ENCODE measurements at places on chromosomes 13 and 19.

DNA sequence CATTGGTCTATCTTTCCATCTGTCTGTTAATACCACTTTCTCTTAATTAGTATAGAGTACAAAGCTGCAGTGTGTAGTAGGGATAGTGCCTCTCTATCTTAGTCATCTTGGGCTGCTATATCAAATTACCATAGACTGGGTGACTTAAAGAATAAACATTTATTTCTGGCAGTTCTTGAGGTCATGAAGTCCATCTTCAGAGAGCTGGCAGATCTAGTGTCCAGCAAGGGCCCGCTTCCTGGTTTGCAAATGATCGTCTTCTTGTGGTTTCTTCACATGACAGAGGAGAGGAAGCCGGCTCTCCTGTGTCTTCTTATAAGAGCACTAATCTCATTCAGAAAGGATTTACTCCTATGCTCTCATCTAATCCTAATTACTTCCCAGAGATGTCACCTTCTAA lies 6.1 kb downstream of the ZNF700 start:
- no peak for DNase-seq

DNA sequence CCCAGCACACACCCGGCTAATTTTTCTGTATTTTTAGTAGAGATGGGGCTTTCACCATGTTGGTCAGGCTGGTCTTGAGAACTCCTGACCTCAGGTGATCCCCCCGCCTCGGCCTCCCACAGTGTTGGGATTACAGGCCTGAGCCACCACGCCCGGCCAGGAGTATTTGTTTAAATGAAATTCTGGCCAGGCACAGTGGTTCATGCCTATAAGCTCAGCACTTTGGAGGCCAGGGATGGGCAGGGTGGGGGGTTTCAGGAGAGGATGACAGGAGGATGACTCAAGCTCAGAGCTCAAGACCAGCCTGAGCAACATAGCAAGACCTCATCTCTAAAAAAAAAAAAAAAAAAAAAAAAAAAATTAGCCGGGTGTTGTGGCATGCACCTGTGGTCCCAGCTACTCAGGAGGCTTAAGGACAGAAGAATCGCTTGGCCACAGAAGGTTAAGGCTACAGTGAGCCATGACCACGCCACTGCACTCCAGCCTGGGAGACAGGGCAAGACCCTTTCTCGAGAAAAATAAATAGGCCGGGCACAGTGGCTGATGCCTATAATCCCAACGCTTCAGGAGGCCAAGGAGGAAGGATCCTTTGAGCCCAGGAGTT lies 8.2 kb upstream of the DHDH start:
- DNase-seq = no peak

DNA sequence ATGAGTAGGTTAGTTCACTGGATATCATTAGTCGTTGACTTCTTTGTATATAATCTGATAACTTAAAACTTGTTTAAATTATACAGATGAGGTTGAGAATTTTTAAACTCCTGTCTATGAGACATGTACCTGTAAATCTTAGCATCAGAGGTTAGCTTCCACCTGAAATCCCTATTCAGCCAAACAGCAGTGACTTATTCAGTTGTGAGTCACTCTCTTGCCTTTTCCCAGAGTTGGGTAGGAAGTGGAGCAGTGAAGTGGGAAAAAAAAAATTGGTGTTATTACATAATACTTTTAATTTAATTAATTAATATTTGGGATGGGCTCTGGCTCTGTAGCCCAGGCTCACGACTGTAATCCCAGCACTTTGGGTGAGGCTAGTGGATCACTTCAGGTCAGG lies 32.9 kb downstream of the ZNF701 start:
- no peak for DNase-seq

DNA sequence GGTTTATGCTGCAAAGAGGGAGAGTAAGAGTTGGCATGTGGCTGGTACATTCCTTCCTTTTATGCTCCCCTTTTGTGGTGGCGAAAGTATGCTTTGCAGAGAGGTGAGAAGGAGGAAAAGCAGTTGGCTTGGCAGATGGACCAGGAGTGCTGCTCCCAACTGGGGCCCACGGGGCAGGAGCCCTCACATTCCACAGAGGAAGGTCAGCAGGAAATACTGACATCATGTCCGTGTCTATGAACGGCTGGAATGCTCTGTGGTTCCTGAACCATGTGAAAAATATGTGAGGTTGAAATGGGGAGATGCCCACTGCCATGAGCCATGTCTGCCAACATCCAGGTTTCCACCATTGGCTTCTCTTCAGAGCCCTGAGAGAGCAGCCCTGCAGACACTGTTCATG lies 33.3 kb upstream of the GAS6 start:
- DNase-seq = no peak

DNA sequence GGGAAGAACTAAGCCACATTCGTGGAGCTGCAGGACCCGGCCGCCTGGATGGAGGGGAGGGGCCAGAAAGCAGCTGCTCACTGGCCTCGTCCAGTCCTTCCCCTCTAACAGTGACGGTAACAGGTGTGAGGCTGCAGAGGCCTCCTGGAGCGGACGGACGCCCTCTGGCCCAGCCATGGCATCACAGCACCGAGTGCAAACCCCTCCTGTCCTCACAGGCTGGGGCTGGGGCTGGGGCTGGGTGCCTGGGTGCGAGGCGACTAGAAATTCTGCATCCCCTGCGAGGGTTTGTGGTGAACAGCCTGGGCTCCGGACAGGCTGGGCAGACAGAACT lies 3.6 kb downstream of the MICOS13 start:
- DNase-seq = no peak

GRCh38 chr13:98108341-98108740 lies 34.6 kb upstream of the FARP1 start:
- DNase-seq = no peak

GRCh38 chr13:69373747-69374425 lies 733.7 kb upstream of the ATXN8OS start:
- no peak for DNase-seq

GRCh38 chr19:7638802-7639465 lies 2.0 kb downstream of the STXBP2 start:
- no peak for DNase-seq

DNA sequence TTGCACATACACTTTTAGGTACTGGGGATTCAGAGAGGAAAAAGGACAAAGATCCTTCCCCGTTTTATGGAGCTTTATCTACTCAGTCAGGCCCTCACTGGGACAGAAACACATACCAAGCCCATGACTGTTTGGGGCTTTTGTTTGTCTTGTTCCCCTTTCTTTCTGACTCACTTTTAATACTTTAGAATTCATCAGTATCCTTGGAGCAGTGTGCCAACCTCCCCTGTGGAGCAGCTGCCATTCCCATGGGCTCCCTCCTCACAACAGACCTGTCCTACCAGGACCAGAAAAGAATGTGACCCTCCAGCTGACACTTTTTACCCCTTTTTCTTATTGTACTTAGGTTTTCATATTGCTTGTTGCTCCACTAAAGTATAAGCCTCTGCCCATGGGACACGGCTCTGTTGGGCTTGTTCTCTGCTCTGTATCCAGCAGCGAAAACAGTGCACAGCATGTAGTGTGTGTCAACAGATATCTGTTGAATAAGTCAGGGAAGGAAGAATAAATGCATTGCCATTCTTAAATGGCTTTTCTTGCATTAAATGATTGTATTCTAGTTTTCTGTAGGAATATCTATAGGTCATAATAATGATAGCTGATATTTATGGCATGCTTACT lies 431.1 kb downstream of the EFNB2 start:
- no peak for DNase-seq

GRCh38 chr13:102599426-102600012 lies 2.7 kb downstream of the TPP2 start:
- no peak for DNase-seq

DNA sequence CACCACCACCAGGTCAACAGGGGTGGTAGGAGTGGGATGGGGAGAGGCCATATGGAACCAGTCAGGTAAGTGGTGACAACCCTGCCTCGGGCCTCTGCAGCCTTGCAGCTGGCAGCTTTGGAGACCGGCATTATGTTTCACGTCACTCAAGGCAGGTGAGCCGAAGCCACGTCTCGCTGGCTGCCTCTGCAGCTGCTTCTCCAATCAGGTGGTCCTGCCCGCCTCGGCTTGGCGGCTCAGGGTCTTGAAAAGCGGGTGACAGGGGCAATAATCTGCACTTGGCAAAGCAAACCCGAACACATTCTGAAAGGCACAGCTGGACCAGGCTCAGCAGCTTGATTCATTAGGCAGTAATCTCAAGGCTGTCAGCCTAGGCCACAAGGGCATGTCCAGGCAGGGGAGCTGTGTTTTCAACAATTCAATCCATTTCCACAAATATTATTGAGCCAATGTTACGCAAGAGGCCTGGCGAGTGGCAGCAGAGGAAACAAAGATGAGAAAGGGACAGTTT lies 77.4 kb upstream of the PCDH8 start:
- no peak for DNase-seq

- DNase-seq = peak; percentile 79
These were observed 5.5 kb downstream of the ZBTB7A start for GRCh38 chr19:4061178-4061682.

DNA sequence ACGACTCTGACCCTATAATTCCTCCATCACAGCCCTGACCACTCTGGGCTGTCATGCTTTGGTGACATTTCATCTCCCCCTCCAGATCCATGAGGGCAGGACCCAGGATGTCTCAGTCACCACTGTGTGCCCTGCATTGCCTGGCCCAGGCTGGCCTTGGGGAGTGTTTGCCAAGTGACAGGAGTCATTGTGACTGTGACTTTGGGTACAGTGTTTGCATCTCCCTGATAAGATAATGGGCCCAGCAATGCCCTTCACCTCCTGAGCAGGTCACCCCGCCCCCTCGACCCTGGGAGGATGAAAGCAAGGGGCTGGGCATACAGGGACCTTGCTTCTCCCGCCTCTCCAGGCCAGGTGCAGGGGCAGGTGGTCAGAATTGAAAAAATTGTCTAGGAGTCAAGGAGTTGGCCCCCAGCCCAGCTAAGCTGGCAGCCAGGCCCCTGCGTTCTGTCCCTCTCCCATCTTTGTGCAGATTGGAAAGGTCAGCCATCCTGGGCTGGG lies 5.9 kb upstream of the ATP4A start:
- DNase-seq = no peak

- DNase-seq = no peak
These were observed 79.9 kb downstream of the MRPL57 start for GRCh38 chr13:21256351-21256761.

DNA sequence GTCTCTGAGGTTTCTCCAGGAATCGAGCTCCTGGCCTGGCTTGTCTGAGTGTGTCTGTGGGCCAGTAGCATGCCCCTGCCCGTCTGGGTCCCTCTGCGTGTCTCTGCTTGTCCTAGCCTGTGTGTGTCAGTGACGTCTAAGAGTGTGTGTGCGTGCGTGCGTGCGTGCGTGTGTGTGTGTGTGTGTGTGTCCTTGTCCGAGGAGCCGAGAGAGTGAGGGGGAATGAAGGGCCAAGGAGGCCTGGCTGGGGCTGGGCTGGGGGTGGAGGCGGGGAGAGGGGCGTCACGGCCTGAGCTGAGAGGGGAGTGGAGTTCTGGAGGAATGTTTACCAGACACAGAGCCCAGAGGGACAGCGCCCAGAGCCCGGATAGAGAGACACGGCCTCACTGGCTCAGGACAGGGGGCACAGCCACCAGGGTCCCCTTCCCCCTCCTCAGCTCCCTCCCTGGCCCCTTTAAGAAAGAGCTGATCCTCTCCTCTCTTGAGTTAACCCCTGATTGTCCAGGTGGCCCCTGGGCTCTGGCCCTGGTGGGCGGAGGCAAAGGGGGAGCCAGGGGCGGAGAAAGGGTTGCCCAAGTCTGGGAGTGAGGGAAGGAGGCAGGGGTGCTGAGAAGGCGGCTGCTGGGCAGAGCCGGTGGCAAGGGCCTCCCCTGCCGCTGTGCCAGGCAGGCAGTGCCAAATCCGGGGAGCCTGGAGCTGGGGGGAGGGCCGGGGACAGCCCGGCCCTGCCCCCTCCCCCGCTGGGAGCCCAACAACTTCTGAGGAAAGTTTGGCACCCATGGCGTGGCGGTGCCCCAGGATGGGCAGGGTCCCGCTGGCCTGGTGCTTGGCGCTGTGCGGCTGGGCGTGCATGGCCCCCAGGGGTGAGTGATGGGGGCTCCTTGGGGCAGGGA lies at the start of gene AXL:
TSS of gene AXL (plus strand) at position 609 of the 893 bp plus-strand sequence. CDS start at position 779, 170 bp downstream.
- DNase-seq = no peak

GRCh38 chr19:374886-375235 lies 30.3 kb upstream of the MIER2 start:
- DNase-seq = peak; percentile 13

DNA sequence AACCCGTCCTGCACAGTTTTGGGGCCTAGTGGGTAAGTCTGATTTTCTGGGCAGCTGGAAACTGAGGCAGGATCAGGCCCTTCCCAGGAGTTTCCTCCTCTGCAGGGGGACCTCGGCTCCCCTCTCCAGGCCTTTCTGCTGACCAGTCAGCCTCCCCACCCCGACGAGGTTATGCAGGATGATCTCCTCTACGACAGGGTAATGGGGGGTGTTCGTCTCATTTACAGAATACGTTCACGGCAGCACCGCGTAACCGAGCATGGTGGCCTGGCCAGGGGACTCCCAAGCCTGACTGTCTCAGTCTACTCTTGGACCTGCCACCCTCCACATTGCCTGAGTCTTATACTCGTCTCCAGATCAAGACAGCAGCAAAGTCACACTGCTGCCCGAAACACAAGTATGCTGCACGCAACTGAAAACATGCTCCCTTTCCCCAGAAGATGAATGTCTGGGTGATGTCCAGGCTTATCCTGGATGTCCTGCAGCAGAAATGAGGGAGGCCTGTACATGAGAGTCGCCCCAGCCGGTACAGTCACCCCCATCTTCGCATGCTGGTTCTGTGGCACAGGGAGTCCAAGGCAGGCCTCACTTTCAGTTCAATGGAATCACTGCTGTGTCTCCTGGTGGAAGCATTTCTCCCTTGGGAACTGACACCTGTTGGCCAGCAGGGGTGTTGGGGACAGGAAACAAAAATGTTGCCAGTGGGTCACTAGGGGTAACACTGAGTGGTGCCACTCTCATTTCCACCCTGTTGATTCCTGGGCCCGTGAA lies 120.8 kb downstream of the SOX1 start:
- DNase-seq = no peak

DNA sequence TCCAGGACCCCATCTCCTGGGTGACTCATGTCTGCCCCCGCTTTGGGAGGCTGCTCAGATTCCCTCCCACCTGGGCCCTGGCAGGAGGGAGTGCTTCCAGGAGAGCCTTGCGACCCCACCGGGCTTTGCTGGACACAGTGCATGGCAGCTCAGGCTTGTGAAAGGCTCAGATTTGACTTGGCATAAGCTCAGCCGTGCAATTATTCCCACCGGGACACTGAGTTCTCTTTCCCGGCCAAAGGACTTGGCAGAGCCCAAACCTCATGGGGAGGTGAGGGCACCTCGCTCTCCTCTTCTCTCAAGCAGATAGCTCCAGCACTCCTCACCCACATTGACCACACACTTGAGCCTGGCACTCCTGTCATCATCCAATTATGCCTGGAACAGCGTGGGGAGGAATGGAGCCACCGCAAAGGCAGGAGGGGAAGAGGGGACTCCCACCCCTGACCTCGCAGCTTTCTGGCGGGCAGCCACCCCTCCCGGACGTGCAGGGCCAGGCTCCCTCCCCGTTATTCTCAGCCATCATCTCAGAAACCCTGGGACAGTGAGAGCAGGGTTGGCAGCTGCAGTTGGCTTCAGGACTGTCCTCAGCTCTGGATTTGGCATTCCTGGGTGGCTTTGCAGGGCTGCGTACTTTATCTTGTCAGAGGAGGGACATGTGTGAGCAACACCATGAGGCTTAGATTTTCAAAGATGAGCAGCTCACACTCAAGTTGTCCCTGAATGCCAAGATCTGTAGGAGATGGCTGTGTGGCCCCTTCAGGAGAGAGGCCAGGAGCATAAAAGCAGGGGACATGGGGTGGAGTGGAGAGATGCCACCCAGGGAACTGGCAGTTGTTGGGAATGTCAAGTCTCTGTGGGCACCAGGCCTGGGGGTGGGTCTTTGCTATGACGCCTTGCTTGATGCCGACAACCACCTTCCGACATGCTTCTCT lies 306.2 kb downstream of the TEX29 start:
- no peak for DNase-seq
